ENCODE measurements at places on chromosomes 6 and 20.
A peak's percentile ranks its signal among the peaks of the same experiment; 100 is the strongest.

GRCh38 chr6:127483399-127484055, 24.3 kb upstream of the KIAA0408 start:
- DNase-seq: no peak

DNA sequence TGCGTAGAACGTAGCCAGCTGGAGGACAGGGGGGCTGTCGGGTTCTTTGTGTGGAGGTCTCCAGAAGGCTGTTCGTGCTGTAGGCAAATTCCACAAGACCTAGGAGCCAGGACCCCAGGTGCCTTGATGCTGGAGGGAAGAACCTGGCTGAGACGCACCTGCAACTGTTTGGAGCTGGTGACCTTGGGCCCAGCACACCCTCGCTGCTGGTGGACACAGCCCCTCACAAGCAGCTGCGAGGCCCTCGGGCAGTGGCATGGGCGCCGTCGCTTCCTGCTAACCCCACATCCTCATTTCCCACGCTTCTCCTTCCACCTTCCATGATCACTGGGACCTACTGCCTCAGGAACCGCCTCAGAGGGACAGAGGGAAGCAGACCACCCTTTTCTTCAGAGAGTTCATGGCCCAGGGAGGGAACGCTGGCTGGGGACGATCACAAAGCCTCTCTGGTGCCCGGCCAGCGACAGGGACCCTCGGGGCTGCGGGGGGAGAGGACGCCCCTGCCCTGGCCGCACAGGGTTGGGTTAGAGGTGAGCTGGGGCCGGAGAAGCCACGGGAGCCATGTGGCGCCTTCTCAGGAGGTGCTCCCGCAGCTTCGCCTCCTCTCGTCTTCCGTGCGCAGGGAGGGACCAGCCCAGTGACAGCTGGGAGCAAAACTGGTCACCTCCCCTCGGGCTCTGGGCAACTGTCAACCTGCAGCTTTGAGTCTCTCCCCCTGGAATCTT, 18.4 kb downstream of the DLL1 start:
- no peak for DNase-seq

- DNase-seq: no peak
Observed at GRCh38 chr6:15264412-15264811, 18.5 kb downstream of the JARID2 start.

DNA sequence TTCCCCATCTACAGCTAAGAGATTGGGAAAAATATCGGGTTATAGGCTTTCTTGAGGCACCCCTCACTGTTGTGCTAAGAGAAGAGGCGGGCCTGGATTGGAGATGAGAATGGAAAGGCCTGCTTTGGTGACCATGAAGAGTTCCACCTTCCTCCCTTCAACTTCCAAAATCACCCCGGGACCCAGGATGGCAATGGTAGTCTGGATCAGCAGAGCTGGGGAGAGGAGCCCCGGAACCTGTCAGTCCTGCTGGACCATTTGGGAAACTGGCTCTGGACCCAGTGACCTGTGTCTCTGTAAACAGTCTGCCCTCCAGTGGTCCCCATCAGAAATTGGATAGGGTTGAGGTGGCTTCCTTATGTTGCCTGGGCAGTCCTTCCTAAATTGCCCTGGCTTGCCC, 1085.6 kb downstream of the KHDRBS2 start:
- no peak for DNase-seq

GRCh38 chr6:34093854-34094430, 51.9 kb downstream of the GRM4 start:
- no peak for DNase-seq

GRCh38 chr6:116405652-116406356, 35.1 kb downstream of the DSE start:
- DNase-seq: no peak

DNA sequence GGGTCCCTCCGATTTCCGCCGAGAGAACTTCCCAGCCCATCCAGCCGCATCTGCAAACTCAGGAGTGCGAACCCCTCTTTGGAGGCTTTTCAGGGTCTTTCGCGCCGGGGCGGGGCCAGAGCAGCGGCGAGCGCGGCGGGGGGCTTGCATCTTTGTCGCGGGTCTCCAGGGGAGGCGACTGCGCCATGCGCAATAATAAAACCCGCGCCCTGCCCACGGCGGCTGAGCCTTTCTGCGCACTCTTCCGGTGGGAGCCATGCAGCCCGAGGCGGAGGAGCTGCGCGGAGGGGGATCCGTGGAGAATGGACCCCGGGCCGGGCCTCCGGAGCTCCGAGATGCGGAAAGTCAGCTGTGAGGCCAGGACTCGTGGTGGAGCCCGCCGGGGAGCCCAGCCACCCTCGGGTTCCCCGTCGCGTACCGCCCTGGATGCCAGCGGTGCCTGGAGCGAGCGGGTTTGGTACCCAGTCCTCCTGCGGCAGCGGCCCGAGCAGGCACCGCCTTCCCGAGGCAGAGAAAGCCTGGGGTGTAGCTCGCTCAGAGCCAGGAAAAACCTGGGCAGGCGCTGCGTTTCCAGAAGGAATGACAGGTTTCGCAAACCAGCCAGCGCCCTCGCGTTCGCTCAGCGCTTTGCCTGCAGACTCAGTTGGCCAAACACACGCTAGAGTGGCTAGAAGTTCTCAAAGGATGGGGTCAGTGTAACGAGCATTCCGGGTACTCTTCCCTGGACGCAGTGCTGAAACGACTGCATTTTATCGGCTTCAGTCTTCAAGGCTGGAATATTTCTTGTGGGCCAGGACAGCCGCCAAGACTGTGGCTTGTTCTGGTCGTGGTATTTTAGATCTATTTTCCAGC, 1.2 kb downstream of the AKAP12 start:
- DNase-seq: no peak

DNA sequence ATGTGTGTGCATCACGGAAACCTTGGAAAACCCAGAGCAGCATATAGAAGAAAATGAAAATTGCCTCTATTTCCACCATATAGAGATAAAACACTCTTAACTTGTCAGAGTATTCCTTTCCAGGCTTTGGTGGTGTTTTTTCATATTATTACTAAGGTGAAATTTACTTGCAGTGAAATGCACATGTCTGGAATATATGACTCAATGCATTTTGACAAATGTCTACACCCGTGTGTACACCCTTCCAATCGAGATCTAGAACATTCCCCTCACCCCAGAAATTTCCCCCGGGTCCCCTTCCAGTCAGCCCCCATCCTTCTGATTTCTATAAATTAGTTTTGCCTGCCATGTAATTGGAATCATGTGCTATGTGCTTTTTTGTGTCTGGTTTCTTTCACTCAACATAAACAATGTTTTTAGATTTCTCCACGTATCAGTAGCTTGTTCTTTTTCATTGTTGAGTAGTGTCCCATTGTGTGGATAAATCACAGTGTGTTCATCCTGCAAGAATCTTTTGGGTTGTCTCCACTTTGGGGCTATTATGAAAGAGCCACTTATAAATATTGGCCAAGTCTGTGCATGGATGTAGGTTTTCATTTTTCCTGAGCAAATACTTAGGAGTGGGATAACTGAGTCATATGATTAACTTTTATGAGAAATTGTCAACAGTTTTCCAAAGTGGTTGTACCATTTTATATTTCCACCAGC, 19.9 kb upstream of the PREX1 start:
- no peak for DNase-seq

- DNase-seq: no peak
Observed at GRCh38 chr6:145277358-145278086, 457.8 kb downstream of the EPM2A start.

- DNase-seq: no peak
Observed at GRCh38 chr6:1263850-1264377, 48.0 kb upstream of the FOXQ1 start.

- DNase-seq: no peak
Observed at GRCh38 chr6:16972535-16972934, 129.3 kb upstream of the STMND1 start.

GRCh38 chr6:10441004-10441654, 26.3 kb upstream of the TFAP2A start:
- no peak for DNase-seq

DNA sequence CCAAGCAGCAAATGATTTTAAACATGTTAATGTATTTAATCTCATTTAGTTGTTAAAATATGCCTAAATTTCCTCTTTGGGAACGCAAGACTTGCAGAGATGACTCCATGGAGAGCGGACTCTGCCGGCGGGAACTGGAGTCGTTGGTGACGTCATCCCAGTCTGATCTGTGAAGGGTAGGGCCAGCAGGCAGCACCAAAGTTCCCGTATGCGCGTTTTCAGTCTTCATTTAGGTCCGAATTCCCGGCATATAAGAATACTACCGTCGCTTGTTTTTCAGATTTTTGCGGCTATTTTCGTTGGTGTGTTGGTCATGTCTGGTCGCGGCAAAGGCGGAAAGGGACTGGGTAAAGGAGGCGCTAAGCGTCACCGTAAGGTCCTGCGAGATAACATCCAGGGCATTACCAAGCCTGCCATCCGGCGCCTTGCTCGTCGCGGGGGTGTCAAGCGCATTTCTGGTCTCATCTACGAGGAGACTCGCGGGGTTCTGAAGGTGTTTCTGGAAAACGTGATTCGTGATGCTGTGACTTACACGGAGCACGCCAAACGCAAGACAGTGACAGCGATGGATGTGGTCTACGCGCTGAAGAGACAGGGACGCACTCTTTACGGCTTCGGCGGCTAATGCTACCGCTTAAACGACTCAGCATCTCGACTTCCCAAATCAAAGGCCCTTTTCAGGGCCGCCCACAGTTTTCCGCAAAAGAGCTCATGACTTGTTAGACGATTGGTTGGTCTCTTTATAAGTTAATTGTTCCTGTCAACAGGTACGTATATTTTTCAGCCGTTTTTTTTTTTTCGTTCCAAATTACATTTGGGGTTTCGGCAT, 117.3 kb downstream of the HFE start:
- peak; percentile 67 for DNase-seq

DNA sequence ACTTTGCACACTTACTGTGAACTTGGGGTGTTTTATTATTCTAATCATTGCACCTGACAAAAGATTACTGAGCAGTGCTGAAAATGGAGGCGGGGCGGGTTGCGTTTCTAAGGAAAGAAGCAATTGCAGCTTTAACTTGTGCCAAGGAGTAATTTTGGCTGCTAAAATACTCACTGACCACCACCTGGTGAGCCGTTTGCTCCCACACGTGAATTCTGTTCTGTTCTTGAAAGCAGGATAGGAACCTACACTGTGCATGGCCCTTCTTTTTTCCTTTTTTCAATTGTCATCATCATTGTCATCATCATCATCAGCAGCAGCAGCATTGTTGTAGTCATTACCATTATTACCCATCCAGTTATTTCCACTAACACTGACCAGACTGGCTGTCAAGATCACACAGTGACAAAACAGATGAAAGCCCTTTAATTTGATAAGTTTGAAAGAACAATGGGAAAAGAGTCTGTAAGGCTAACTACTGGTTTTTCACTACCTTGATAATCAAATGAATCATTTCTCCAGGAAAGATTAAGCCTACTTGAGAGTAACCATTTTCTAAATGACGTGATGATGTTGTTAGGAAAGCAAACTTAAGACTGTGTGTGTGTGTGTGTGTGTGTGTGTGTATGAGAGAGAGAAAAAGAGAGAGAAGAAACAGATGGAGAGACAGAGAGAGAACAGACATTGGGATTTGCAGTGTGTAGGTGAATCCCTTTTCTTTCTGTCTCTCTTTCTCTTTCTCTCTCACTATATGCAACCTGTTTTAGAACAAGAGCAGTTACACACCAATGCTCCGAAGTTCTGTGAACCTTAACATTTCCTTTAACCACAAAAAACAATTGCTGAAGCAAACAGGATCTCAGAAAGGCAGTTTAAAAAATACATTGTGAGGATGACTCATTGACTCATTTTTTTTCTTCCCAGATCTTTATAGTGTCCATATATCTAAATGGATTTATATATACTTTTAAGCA, 3.8 kb downstream of the RIPOR2 start:
- DNase-seq: no peak

GRCh38 chr6:134795691-134796090, 154.2 kb downstream of the ALDH8A1 start:
- DNase-seq: no peak

DNA sequence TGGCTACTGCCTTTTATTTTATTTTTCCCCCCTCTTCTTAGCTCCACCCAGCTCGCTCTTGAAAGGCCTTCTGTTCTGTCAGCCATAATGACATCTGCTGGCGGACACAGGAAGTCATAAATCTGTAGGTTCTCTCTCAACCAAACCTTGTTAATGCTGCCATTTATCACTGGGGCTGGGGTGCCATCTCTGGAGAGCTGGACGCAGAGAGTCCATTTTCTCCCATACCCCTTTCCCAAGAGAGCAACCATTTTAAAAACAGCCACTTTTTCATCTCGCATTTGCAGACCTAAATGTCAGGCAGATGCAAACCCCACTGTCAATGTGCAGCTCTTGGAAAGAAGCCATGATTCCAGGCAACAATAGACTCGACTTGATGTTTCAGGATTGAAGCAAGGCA, 13.0 kb upstream of the TSHZ2 start:
- no peak for DNase-seq
